Smooth muscle cell of trachea (primary cell): ENCODE measurements at places on chromosomes 1 and 21. TPM values are rescaled to one million over a fixed set of nuclear protein-coding genes. Genes with fewer than 3 reads are reported as not detected.

The PADI3 gene
- total RNA-seq: not detected in 2 replicates

The FCMR gene
- 0.29 TPM in 1 of 2 replicates, not detected in the other for total RNA-seq

The LCE1A gene
- total RNA-seq: not detected in 2 replicates

The TNFRSF1B gene
- 25.6 and 43.0 TPM in 2 replicates for total RNA-seq

The CELA3A gene
- not detected in 2 replicates for total RNA-seq

The EPHB2 gene
- total RNA-seq: 20.5 and 47.3 TPM in 2 replicates

The F13B gene
- not detected in 2 replicates for total RNA-seq

The ZSWIM5 gene
- 1.3 and 2.8 TPM in 2 replicates for total RNA-seq

The TNNI3K gene
- 1.7 and 1.8 TPM in 2 replicates for total RNA-seq

The ARTN gene
- total RNA-seq: under 0.01 and 0.29 TPM in 2 replicates

The ZNF670 gene
- 1.8 and 3.1 TPM in 2 replicates for total RNA-seq

The GBP5 gene
- total RNA-seq: 0.17 and 0.87 TPM in 2 replicates

The CEPT1 gene
- total RNA-seq: 47.1 and 49.3 TPM in 2 replicates

The PRMT6 gene
- total RNA-seq: 16.7 and 17.5 TPM in 2 replicates

The HFM1 gene
- 0.17 and 0.73 TPM in 2 replicates for total RNA-seq

The AGBL4 gene
- total RNA-seq: not detected in 2 replicates

The FCGR3A gene
- not detected in 2 replicates for total RNA-seq

The NES gene
- 58.2 and 110 TPM in 2 replicates for total RNA-seq

The HOOK1 gene
- total RNA-seq: under 0.01 TPM in 1 of 2 replicates, not detected in the other

The SPRR2F gene
- total RNA-seq: not detected in 2 replicates

The ADAMTS5 gene
- 8.3 and 9.3 TPM in 2 replicates for total RNA-seq

The ENO1 gene
- 1,419 and 2,540 TPM in 2 replicates for total RNA-seq

The NMNAT2 gene
- under 0.01 and 0.83 TPM in 2 replicates for total RNA-seq

The C2CD4D gene
- total RNA-seq: not detected in 2 replicates

The SHISAL2A gene
- total RNA-seq: not detected in 2 replicates

The CRYAA gene
- total RNA-seq: not detected in 2 replicates

The TCHH gene
- total RNA-seq: under 0.01 TPM in 1 of 2 replicates, not detected in the other

The DIRAS3 gene
- total RNA-seq: 0.58 and 1.3 TPM in 2 replicates

The EPHA8 gene
- not detected in 2 replicates for total RNA-seq

The KLF17 gene
- under 0.01 and 0.17 TPM in 2 replicates for total RNA-seq

The TMEM269 gene
- total RNA-seq: 0.15 and 0.17 TPM in 2 replicates

The FCGR3B gene
- not detected in 2 replicates for total RNA-seq

The B3GALT2 gene
- total RNA-seq: 0.15 and 0.17 TPM in 2 replicates

The FALEC gene
- 1.5 TPM in 1 of 2 replicates, not detected in the other for total RNA-seq

The MATN1 gene
- 0.33 TPM in 1 of 2 replicates, not detected in the other for total RNA-seq

The CACHD1 gene
- total RNA-seq: 4.5 and 5.3 TPM in 2 replicates
